ENCODE measurements at places on chromosomes 5 and 9. TPM values are rescaled to one million over a fixed set of nuclear protein-coding genes. Genes with fewer than 3 reads are reported as not detected.

DNA sequence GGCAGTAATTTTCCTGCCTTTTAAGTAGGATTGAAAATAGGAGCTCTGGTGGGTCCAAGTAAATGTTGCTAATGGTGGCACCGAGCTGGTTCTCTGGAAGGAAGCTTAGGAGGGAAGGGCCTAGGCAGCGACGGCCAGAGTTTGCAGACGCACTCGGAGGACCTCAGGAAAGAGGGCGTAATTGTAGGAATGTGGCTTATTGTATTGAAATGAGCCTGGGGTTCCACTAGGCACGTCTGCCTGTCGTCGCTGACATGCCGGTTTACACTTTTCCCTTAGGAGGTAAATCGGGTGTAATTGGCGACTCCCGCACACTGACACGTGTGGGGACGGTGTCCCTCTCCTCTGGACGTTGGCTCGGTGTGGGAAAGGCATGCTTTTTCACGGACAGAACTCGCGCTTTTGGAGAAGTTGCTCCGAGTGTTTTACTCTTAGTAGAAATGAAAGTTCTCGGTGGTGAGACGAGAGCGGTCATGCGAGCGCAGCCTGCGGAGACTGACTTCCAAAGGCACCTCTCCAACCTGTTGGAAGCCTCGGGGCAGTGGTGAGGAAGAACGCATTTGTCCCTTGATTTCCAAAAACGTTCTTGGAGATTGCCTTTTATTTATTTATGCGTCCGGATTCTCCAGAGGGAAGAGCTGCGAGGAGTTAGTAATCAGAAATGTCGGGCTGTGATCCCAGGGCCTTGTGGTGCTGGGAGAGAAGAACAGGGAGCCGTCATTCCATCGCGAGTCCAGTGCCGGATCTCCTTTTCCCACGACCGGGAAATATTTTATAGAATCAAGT, 1.3 kb downstream of the NR4A3 start:
- peak; percentile 10 for DNase-seq

DNA sequence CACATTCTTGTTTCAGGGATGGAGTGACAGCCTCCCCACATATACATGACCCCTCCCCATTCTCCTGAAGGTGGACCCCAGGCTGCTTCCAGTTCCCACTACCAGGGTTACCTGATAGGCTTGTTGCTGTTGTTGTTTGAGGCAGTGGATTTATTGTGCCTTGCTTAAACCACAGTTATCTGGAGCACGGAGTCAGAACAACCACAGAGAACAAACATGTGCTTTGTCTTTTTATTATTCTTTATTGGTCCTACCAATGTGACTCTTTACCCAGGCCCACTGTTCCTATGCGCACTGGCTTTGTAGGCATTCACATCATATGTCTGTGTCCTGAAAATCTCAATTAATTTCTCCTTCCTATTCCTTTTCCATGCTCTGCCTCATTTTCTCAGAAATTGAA, 41.2 kb upstream of the IPPK start:
- no peak for DNase-seq

GRCh38 chr9:113746486-113746885, 129.6 kb upstream of the ZNF618 start:
- no peak for DNase-seq

DNA sequence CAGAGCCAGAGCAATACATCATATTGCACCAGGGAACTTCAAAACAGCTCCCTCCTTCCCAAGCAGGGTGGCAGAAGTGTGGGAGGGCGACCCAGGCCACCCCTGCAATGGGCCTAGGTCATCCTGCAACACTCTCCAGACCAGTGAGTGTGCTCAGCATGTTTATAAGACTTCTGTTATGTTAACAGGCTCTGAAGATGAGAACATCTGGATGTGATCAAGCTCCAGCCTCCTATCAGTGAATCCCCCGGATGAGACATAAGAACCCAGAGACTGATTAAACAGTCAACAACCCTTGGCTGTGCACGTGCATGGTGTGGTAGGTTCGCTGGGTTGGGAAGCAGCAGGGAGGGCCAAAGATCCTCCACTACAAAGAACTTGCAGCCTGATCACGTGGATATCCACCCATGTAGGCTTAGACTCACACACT, 63.3 kb downstream of the ABCA1 start:
- no peak for DNase-seq

DNA sequence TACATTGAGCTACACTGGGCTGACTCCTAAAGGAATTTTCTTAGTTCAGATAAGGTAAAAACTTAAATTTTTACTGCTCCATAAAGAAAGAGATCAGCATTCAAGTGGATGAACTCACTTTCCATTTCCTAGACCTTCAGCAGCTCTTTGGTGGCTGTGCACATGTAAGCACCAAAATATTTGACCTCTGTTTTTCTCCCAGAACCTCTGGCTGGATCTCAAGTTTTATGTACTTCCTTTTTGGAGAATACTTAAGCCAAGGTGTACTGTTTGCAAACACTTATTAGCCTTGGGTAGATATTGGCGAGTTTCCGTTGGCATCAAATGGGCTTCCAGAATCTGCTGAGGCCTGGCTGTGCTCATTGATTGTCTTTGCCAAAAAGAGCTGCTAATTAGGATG, 10.3 kb downstream of the TNC start:
- no peak for DNase-seq

- no peak for DNase-seq
These were observed 55.4 kb downstream of the KCNT1 start for GRCh38 chr9:135757356-135757755.

DNA sequence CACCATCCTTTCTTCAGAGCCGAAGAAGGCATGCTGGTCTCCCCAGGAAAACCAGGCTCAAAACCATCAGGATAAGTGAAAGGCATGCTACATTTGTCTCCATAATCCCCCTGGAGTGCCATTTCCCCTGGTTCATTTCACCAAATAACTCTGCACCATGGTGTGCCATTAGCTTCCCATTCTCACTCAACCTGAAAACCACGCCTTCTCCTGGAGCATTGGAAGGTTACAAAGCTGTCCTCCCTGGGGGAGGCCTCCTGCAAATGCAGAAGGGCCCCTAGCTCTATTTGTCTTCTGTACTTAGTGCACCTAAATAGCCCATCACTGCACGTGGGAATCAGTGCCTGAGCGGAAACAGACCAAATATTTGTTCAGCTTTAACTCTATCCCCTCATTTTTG, 90.2 kb upstream of the ICE1 start:
- no peak for DNase-seq

DNA sequence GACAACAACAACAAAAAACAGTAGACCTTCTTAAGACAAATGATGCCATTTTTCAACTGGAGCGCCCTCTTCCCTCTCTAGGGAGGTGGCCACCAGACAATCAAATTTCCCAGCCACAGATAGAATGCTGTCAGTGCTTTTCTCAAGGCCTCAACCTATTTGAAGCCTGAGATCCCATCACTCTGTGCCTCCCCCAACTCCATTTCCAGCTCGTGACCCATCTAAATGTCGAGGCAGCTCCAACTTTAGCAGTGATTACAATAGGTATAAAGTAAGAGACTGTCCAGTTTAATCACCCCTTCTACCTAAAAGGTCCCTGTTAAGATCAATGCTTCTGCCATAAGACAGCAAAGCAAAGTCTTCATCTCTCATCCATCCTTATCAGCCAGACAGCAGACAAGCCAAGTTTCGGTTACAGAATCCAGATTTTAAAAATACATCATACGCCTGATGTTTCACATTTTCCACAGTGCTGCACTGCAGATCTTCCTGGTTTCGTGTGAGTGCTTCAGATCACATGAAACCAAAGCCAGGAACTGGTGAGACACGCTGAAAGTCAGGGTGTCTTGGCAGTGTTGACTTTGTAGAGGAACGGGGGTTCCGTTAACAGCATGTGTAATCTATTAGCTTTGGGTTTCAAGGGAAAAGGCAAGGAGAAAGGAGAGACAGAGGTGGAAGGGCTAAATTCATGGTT, 447.8 kb downstream of the ENC1 start:
- no peak for DNase-seq

- no peak for DNase-seq
These were observed 82.5 kb downstream of the ESM1 start for GRCh38 chr5:54902791-54903473.

DNA sequence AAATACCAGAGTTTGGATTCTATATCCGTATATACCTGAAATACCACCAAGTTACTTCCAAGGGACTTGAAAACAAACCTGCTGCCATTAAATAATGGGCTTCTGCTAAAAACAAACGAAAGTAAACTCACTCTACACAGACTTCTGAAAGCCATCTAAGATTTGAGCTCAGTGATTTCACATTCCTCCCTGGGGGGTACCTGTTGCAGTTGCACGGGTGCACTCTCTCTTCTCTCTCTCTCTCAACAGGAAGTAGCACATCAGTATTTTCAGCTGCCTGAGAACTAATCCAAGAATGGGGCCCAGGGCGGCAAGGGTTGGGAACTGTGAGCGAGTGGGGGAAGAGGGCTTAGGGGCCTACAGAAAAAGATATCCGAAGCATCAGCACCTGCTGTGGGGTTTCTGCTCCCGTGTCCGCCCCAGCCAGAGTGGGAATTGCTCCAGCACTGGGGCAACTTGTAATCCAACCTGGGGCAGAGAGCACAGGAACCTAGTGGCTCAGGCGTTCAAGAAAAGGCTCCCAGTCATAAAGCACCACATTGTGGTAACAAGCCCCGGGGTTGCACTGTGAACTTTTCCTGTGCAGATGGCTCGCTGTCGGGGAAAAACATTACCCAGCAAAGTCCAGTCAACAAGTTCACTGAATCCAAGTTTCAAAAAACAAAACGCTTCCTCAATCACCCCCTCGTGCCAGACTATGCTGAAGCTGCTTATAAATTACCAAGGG, 99.8 kb downstream of the EFNA5 start:
- DNase-seq, result peak; percentile 24

GRCh38 chr9:130555968-130556367, 23.4 kb upstream of the FUBP3 start:
- no peak for DNase-seq

GRCh38 chr9:136488247-136489214, 5.7 kb upstream of the SEC16A start:
- peak; percentile 80 for DNase-seq

DNA sequence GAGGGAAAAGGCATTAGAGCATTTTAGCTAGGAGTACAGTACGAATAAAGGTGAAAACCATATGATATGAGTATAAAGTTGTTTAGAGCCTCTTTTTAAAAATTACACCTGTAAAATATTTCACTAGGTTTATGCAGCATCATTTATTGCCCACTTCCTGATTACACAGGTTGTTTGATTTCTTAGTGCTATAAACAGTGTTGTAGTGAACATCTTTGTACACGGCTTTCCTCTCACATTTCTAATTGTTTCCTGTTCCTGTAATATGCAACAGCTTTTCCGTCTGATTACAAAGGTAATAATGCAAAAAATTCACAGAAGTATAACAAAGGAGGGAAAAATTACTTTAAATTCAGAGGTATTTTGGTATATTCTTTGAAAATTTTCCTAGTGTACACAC, 13.0 kb downstream of the STOM start:
- no peak for DNase-seq

GRCh38 chr9:76302947-76303550, 91.2 kb downstream of the RFK start:
- DNase-seq, result no peak

GRCh38 chr5:128695791-128696530, 157.9 kb upstream of the FBN2 start:
- DNase-seq, result no peak

DNA sequence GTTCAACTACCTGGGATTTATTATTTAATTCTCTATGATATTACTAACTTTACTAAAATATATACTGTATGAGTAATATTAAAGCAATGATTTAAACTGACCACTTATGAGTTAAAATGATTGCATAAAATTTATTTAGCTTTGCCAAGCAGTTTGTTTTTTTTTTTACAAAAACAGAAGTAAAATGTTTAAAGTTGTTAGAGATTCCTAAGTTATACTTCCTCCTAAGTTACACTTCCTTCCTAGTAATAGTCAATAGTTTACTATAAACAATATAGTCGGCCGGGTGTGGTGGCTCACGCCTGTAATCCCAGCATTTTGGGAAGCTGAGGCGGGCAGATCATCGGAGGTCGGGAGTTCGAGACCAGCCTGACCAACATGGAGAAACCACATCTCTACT, 23.7 kb upstream of the LRRC19 start:
- no peak for DNase-seq

DNA sequence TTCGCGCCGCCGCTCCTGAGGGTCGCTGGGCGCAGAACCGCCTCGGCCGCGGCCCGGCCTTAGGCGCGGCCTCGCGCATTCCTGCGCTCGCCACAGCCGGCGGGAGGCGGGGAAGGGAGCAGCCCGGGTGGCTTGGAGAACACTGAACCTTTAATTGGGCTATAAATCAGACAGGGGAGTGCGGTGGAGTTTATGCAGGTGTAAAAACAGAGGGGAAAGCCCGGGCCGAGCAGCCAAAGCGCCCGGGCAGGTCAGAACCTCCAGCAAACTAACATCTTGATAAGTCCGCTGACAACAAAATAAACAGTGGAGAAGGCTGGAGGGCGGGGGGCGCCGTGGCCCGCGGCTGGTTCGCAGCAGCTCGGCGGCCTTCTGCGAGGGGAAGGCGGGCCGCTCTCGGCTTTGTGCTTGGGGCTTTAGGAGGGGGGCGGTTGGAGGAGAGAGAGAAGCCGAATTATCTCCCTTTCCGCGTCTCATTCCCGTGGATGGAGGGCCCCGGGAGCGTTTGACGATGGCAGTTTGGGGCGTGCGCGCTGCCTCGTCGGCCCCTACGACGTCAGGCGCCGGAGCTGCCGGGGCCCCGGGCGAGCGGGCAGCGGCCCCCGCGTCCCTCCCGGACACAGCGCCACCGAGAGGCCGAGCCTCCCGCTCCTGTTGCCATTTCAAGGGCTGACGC, 11.3 kb downstream of the FOXD1 start:
- no peak for DNase-seq

DNA sequence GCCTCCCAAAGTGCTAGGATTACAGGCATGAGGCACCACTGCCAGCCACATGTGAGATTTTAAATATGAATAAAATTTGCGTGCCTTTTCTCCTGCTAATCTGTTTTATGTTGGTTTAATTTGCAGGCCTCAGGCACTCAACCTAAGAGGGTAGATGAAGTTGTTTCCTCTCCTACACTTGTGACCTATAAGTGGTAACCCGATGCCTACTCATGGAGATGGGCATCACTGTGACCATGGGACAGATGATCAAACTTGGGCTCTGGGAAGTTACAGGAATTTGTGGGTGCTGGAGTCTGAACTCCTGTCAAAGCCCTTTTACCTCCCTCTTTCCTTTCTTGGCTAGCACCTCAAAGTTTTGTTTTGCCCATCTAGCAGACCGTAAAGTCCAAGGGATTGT, 1.1 kb downstream of the SLC28A3 start:
- no peak for DNase-seq

C5orf63 gene
- polyA plus RNA-seq, result 4.3 TPM

PCDHA2 gene
- polyA plus RNA-seq, result not detected

GPX8 gene
- not detected for polyA plus RNA-seq

ANKRD18A gene
- 0.20 TPM for polyA plus RNA-seq

CARD9 gene
- polyA plus RNA-seq, result 0.10 TPM

All from naive thymus-derived CD4-positive, alpha-beta T cell (primary cell).